Lower leg skin (tissue), 4 donors: ENCODE measurements at places on chromosomes 1 and 21.

GRCh38 chr21:46038871-46039397, 57.4 kb downstream of the COL6A1 start:
- DNase-seq, result peak; percentile 90

DNA sequence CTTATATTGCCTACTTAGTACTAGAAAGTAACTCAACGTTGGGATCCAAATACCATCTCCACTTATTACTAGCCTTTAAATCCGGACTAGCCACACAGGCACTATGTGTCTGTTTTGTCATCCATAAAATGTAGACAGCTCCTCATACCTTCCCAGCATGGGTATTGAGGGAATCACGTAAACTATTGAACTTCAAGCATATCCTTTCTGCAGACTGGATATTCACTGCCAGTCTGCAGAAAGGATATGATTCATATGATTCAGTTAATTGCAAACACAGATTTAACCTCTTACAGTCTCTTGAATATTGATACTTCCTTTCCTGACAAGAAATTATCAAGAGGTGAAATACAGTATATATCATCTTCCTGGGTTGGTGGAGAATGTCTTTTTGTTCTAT, 186.0 kb downstream of the LEPR start:
- DNase-seq, result no peak

DNA sequence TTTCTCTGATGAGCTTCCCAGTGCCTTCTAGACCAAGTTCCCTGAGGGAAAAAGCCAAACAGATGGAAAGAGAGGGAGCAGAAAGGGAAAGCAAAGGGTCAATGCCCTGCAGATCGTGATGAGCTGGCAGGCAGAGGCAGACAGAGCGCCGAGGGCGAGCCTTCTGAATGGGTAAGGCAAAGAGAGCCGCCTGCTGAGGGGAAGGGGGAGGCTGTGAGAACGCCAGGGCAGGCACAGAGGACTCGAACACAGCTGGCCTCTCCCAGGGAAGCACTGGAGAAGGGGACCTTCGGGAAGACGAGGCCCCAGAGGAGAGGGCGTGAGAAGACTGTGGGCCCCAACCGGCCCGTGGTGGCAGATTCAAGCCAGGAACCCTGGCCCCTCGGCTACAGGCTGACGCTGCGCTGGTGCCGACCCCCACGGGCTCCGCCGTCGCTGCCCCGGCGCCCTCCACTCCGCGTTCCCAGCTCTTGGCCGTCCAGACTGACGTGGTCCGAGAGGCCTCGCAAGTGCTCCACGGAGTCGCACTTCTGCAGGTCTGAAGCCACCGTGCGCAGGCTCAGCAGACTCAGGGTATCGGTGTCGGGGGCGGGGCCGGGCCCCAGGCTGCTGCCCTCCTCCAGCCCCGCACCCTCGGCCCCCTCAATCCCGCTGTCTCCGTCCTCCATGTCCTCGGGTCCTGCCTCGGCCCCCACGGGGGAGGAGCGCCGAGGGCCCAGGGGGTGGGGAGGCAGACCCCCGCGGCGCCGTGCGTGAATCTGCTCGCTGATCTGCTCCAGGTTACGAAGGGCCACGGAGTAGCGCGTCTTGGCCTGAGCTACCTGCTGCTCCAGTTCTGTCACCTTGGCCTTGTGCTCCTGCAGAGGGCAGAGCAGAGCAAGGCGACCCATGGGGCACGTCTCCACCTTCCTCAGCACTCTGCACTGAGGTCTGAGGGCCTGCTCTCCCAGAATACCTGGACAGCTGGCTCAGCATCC, 13.9 kb downstream of the SH3BP5L start:
- no peak for DNase-seq

GRCh38 chr1:215599418-215600074, 32.4 kb downstream of the KCTD3 start:
- no peak for DNase-seq

GRCh38 chr1:5858844-5859407, 133.3 kb downstream of the NPHP4 start:
- DNase-seq, result no peak

DNA sequence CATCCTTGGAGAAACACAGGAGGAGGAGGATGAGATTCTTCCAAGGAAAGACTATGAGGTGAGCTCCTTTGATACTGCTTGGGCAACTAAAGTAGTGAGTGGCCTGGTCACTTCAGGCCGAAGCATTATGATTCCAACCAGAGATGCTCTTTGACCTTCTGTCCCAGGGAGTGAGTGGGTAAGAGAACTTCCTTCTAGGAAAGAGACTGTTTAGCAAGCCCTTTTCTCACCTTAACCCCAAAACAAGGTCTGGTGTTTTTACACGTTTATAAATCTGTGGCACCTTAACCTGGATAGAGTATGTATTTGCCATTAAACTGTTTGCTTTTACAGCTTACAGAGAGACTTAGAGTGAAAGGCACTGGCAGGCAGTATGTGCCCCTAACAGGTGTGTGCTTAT, 1.1 kb downstream of the CLCN6 start:
- no peak for DNase-seq

DNA sequence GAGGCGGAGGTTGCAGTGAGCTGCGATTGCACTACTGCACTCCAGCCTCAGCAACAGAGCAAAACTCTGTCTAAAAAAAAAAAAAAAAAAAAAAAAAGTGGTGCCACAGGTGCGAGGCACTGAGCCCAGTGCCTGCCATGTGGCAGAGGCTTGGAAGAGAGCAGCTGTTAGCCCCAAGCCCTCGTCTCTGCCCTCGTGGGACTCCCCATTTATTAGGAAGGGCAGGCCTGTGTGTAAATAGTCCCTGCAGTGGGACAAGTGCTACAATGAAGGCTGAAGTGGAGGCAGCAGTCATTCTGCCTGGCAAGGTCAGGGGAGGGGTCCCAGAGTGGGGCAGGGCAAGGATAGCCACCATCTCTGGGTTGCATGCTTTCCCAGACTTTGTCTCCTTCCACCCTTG, 6.5 kb downstream of the RPS6KA1 start:
- DNase-seq, result no peak

DNA sequence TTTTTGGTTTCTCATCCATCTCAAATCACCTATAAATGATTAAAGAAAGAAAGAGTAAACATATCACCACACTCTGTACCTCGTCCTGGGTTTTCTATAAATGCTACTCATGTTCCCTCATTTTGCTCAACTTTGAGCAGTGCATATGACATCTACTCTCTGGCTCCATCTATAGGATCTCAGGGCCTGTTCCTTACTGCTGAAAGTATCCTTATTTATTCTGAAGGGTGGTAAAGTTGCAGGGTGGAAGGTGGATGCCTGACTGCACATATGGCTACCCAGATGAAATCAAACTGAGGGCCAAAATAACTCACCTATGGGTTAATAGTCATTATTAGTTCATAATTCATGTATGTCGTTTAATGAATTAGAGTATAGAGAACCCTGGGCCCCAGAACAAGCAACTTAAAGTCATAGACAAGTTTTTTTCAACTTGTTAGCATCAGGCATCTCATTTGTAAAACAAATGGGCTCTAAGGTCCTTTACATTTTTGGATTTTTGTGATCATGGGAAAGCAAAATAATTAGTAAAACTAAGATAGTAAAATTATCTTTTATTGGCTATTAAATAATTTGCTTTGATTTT, 46.5 kb downstream of the NCF2 start:
- no peak for DNase-seq

GRCh38 chr1:241396747-241397681, 40.0 kb upstream of the RGS7 start:
- DNase-seq, result no peak

DNA sequence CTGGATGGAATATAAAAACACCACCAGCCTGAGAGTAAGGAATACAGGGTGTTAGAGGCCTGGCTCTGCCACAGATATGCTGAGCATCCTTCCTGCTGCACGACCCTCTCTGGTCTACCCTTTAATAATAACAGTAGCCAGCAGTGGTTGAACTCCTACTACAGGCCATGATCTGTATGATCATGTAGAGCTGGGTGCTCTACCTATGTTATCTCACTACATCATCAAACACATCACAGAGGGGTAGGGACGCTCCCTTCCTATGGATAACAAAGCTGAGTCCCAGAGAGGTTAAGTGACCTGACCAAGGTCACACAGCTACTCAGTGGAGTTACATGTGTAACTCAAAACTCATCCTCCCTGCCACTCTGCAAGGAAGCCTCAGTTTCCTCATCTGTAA, 13.0 kb upstream of the MYOM3 start:
- DNase-seq, result no peak

- no peak for DNase-seq
These were observed 383.5 kb downstream of the OMA1 start for GRCh38 chr1:58162952-58163550.

GRCh38 chr1:110617116-110617515, 11.0 kb upstream of the KCNA2 start:
- DNase-seq, result no peak

GRCh38 chr1:24635195-24635843, 7.8 kb upstream of the SRRM1 start:
- no peak for DNase-seq

DNA sequence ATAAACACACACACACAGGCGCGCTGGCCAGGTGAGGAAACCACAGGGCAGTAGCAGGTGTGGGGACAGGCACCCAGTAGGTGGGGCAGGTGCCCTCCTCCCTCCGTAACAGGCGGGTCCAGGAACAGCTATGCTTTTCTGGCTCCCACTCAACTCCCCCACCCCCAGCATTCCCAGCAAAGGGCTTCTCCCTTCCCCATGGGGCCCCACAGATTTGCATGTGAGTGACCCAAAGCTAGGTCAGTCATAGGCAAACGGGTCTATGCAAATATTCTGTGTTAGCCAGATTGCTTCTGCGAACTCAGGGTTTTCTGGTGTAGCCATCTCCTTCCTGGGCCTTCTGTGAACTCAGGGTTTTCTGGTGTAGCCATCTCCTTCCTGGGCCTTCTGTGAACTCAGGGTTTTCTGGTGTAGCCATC, 114.2 kb downstream of the SIK1 start:
- no peak for DNase-seq

- no peak for DNase-seq
These were observed 31.6 kb upstream of the UBE2U start for GRCh38 chr1:64171797-64172281.

DNA sequence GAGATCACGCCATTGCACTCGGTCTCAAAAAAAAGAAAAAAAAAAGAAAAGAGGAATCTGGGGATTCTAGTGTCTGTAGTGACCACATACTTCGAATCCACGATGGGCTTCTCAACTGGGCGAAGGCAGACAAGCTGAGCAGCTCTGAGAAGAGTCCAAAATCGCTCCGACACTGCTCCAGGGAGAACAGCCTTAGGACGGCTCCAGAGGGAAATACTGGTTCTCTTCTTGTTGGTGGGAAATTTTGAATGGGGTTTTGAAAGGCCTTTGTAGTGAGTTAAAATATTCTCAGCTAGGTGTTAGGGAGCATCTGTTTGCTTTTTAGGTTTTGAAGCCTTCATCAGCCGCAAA, 18.3 kb upstream of the HJV start:
- no peak for DNase-seq

- DNase-seq, result peak; percentile 86
These were observed at the start of gene IFI6 for GRCh38 chr1:27671964-27672749. Gene IFI6 (minus strand): TSS chr1:27672192. CDS start chr1:27669314, 2,878 bp downstream.

GRCh38 chr1:174258148-174258550, 98.8 kb downstream of the RABGAP1L start:
- no peak for DNase-seq

- DNase-seq, result no peak
These were observed 49.4 kb downstream of the KIF21B start for GRCh38 chr1:200973937-200974657.

GRCh38 chr21:42319851-42320572, 4.8 kb upstream of the TFF3 start:
- DNase-seq, result no peak

GRCh38 chr21:22892740-22893139, 1894.5 kb downstream of the NCAM2 start:
- no peak for DNase-seq

DNA sequence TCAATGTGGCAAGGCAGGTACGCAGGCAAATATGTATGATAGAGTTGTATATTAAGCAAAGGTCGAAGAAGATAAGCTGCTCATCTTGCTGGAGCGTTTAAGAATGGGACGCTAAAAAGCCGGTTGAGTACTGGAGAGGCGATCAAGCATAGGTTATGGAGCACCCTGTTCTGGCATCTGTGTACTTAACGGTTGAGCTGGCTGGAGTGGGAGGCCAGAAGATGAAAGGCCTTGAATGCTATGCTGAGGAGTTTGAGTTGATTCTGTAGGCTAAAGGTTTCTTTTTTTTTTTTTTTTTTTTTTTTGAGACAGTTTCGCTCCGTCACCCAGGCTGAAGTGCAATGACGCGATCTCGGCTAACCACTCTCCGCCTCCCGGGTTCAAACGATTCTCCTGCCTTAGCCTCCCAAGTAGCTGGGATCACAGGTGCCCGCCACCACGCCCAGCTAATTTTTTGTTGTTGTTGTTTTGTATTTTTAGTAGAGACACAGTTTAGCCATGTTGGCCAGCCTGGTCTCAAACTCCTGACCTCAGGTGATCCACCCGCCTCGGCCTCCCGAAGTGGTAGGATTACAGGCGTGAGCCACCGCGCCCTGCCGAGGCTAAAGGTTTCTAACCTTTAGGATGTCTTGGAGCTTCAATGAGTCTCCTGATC, 850 bp upstream of the KHDC4 start:
- DNase-seq, result no peak

GRCh38 chr1:62391369-62391971, 45.4 kb upstream of the USP1 start:
- DNase-seq, result no peak

GRCh38 chr21:42124826-42125570, 53.9 kb downstream of the UMODL1 start:
- no peak for DNase-seq

GRCh38 chr1:204385727-204386126, 25.9 kb downstream of the PPP1R15B start:
- DNase-seq, result no peak

GRCh38 chr1:98482611-98483010, 178.9 kb upstream of the SNX7 start:
- DNase-seq, result no peak
